ENCODE measurements at places on chromosomes 3 and 15. TPM values are rescaled to one million over a fixed set of nuclear protein-coding genes. Genes with fewer than 3 reads are reported as not detected.

ZPLD1 gene
- under 0.01 TPM for total RNA-seq

SMAD6 gene
- total RNA-seq = 4.8 TPM

SEMA3B gene
- total RNA-seq = 4.3 TPM

DNA sequence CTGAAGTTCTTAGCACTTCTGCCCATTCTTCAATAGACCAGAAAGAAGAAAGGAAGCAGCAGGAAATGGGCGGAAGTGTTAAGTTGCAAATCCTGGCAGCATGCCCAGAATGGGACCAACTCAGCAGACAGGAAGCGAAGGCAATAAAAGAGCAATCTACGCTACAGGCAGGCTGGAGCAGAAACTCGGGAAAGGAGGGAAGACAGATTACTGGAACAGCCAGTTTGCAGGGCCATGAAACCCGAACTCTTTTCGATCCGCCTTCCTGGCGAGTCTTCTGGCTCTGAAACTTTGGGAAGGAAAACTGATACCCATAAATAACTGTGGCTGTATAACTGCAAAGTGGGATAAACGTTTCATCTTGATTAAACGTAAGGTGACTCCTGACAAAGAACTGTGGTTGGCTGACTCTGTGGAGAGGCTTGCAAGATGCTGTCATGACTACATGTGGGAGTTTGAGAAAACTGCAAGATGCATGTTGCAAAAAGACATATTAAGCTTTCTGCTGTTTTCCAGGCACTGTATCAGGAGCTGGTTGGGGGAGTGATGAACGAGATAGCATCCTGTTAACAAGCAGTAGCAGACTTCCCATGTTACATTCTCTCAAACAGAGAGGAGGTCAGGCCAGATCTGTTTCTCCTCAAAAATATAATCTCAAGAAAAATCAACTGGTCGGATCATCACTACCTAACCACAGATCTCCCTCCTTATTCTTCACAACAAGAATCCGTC, 67.8 kb downstream of the FMN1 start:
- peak; percentile 98 for DNase-seq

GXYLT2 gene
- 11.4 TPM for total RNA-seq

DNA sequence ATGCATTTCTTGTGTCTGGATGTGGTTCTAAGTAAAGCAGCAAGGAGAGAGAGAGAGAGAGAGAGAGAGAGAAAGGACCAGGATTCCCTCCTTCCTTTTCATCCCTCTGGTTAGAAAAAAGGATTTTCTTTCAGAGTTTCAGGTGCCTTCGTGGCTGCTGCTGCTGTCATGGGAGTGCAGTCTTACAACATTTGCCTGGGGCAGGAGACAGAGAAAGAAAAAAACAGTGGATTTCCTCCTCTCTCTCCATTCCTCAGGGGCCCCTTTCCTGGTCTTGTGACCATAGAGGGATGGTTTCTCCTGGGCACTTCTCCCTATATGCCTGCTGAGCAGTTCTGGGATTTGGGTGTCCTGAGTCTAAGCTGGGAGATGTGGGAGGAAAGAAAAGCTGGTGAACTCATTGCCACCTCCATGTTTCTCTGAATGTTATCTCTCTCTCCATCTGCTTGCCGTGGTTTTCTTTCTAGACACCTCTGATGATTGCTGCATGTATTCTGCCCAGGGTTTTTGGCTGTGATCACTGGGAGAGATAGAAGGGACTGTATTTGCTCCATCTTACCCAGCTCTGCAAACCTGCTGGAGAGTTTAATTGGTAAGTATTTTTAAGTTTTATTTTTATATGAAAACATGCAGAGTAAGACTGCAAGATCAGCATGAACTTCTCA, 142.4 kb upstream of the RGMA start:
- no peak for DNase-seq

Data from IMR-90 (cell line).